Stimulated activated CD4-positive, alpha-beta T cell treated with anti-CD3 and anti-CD28 coated beads, Interleukin-4, amount 100 ng/mL, for 48 hours (primary cell): ENCODE measurements at places on chromosomes 4 and X.

GRCh38 chr4:185398618-185399017 is 2.0 kb downstream of the ANKRD37 start:
- no peak for DNase-seq

DNA sequence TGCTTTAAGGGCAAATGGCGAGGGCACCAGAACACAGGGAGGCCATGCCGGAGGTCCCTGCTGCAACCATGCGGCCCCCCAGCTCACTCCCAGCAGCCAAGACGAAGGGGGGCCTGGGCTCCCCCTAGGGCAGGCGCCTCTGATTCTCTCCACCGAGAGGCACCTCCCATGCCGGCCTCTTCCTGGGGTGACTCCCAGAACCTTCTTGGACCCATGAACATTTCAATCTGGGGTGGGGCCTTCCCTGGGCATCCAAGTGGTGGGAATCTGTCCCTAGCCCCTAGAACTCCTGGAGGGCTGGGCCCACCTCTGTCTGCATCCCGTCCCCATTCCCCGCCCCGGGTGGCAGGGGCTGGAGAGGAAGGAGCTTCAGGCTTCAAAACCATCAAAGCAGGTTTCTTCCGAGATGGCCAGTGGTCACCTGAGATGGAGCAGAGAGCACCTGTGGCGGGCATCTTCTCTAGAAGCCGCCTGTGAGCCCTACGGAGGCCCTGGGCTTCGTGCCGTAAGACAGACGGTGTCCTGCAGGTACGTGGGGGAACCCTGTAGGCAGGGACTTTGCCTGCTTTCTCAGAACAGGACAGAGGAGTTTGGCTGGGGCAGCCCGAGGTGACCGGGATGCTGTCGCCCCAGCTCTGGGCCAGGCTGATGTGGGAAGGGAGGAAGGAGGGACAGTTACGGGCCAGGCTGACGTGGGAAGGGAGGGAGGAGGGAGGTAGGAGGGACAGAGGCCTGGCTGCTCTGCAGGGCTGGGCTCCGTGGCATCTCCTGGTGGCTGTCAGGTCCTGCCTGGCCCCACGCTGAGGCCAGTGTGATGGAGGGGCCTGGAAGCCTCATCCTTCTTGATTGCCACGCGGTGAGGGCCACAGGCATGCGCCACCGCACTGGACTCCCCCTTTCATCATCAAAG is 6.8 kb upstream of the SLC25A6 start:
- no peak for DNase-seq

- DNase-seq = no peak
Observed at GRCh38 chr4:182189103-182189878, 53.9 kb upstream of the TENM3 start.

DNA sequence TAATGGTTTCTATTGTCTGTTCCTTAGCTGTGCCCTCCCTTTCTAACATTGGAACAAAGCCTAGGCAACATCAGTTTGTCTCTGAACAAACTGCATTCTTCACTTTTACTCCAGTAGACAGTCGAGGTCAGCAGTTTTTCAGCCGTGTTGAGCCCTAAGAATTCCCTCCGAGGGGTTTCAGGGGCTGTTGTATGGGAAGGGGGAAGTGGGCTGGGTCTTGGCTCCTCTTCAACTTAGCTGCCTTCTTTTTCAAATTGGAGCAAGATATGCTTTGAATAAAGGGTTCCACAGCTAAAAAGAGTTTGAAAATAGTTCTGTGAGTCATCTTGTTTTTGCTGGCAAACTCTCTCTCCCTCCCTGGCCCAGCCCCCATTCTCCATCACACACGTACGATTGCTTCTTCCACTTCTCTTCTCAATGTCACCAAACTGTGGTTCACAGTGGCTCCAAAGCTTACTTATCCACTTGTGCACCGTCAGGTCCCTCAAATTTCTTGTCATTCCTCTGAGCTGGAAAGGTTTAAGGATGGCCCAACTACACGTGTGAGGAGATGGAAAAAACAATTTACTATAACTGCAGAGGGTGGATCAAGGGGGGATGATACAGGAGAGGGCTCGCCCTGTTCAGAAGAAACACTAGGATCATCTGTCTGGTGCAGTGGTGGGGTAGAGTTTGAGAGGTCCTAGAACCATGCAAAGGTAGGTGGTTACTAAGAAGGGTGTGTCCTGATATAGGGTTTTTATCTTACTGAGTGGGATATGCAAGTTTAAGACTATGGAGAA is 9.2 kb upstream of the MAML3 start:
- DNase-seq = no peak
